ENCODE measurements at places on chromosomes 13 and 19.
A peak's percentile ranks its signal among the peaks of the same experiment; 100 is the strongest.

DNA sequence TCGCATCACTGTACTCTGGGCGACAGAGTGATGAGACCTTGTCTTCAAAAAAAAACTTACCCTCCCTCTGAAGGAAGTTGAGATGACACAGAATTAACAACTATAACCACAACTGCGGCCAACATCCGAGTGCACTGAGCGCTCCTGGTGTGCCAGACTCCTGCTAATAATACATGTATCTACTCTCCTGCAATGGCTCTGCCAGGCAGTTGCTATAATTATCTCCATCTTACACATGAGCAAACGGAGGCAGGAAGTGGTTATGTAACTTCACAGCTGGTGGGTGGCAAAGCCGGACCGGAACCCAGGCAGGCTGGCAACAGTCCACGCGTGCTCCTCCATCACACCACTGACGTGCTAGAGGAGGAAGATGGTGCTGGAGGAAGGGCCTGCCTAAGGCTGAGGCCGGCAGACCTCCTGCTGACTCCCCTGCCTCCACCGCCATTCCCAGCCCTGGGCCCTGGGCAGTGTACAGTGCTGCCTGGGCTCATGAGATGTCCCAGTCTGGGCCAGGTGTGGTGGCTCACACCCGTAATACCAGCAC lies 12.6 kb downstream of the XRCC1 start:
- peak; percentile 56 for DNase-seq

GRCh38 chr13:75327135-75327510 lies 154.8 kb downstream of the TBC1D4 start:
- no peak for DNase-seq

GRCh38 chr19:16380943-16381755 lies 56.5 kb downstream of the KLF2 start:
- DNase-seq, result no peak

GRCh38 chr19:40216013-40216776 lies 2.0 kb downstream of the TTC9B start:
- DNase-seq, result no peak

DNA sequence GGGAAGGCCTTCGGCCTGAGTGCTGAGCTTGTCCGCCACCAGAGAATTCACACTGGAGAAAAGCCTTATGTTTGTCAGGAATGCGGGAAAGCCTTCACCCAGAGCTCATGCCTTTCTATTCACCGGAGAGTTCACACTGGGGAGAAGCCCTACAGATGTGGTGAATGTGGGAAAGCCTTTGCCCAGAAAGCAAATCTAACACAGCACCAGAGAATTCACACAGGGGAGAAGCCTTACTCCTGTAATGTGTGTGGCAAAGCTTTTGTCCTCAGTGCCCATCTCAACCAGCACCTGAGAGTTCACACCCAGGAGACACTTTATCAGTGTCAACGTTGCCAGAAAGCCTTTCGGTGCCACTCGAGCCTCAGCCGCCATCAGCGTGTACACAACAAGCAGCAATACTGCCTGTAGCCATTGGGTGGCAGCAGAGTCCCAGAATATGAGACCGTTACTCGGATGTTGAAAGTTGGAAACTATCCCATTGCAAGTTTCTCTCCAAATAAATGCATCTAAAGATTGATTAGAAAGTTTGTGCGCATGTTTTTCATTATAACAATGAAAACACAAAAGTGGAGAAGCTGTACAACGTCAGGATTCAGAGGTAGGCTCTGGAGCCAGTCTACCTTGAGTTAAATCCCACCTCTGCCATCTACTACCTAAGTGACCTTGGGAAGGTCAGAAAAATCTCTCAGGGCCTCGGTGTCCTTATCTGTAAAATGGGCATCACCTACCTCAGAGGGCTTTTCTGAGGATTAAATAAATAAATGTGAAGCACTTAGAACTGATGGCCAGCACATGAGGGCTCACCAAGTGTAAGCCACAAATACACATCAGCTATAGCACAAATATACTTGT lies 21.1 kb downstream of the ZNF473 start:
- peak; percentile 70 for DNase-seq

DNA sequence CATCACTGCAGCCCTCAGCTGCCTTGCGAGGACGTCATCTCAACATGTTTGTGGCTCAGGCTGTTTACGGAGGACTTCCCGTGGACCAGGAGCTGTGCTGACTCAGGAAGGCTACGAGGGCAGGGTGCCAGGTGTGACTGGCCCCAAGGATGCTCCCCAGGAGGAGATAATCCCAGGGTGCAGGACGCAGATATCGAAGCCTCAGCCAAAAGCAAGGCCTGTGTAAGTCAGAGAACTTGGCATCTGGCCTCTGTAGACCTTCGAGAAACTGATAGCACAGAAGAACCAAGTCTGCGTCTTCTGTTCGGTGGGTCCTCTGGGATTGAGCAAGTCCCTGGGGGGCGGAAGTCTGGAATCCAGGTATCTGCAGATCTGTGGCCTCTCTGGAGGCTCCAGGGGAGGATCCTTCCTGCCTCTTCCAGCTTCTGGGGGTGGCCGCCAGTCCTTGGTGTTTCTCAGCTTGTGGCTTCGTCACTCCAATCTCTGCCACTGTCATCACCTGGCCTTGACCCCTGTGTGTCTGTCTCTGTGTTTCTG lies 2.6 kb upstream of the DOHH start:
- DNase-seq, result no peak

DNA sequence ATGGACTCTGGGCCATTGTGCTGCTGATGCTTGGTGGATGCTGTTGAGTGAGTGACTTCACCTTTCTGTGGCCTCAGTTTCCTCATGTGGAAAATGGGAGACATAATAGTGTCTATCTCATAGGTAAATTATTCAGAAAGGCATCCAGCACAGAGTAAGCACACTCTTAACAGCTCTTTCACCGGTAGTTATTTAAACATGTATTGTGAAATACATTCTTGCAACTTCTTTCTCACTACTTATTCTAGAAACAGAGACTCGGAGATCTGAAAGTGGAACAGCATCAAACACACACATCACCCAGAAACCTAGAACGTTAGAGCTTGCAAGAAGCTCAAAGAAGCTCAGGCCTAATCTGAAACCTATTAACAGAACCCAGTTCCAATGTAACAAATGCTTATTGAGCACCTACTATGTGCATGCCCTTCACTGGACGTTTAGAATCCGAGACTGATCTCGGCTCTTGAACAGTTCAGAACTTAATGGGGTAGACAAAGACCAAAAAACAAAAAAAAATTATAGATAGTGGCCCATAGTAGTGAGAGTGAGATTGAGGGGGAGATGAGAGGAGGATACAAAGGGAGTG lies 4.1 kb downstream of the ZSWIM9 start:
- no peak for DNase-seq

GRCh38 chr19:18204394-18205199 lies 755 bp upstream of the RAB3A start:
- no peak for DNase-seq

DNA sequence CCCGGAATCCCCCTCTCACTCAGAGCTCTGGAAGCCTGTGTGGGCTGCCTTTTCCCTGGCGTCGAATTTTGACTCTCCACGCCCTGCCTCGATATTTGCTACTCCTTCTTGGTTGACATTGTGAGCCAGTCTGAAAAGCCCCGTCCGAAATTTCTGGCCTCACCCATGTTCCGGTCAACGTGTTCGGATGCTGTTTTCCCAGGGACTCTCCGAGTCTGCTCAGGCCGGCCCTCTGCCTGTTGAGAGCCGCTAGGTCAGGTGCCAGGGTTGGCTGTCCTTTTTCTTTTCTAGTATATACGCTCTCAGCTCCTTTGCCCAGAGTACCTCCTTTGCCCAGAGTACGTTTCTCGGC lies 6.8 kb upstream of the DGKH start:
- peak; percentile 41 for DNase-seq

DNA sequence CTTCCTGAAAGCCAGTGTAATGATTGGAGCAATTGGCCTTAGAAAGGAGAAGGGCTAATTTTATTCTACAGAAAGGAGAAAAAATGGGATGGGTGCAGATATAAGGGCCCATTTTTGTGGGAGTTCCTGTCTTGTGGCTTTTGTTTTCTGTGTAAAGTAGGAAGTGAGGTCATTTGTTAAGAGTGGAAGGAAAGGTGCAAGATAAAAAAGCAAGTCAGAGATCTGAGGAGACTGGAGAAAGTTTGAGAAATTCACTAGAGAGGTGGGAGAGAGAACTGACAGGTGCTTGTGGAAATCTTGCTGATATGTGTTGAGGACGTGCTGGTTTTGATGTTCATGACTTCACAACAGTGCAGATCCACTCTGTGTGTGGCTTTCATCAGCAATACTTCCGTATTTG lies 349.4 kb downstream of the DLEU7 start:
- no peak for DNase-seq

- no peak for DNase-seq
Measured at GRCh38 chr19:4350726-4351125, 7.4 kb downstream of the MPND start.

DNA sequence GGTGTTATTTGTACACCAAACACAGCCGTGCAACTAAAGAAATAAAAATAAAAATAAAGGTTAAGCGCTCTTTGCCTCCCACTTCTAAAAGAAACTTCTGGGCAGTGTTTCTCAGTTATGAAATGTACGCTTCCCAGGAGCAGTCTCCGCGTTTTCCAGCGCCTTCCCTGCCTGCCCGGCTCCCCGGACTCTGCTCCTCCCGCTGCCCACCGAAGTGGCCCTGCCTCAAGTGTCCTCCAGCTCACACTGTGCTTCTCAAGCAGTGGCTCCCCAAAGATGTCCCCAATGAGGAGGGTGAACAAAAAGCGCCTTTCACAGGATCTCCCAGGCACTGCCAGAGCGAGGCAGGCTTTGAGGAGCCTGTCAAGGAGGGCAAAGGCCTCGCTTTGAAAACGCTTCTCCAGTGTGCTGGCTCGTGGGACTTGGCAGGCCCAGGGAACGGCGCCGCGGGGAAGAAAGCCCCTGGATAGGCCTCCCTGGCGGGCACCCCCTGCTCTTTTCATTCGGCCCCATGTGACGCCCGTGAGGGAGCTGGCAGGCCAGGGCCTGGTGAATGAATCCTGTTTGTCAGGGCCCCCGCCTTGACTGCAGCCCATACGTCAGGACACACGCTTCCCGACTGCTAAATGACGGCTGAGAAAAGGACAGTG lies 187.1 kb downstream of the FOXO1 start:
- DNase-seq, result peak; percentile 87

GRCh38 chr13:59280297-59280696 lies 883.4 kb downstream of the DIAPH3 start:
- no peak for DNase-seq

GRCh38 chr13:49454388-49455006 lies 10.4 kb downstream of the SETDB2 start:
- DNase-seq, result no peak

- no peak for DNase-seq
Measured at GRCh38 chr13:110826101-110826500, 88.8 kb downstream of the ANKRD10 start.

- no peak for DNase-seq
Measured at GRCh38 chr19:28309070-28309469, 903.9 kb downstream of the UQCRFS1 start.

- peak; percentile 14 for DNase-seq
Measured at GRCh38 chr19:11737964-11738745, 591 bp downstream of the ZNF823 start.

GRCh38 chr19:419721-420515 lies 11.0 kb upstream of the C2CD4C start:
- DNase-seq, result no peak

GRCh38 chr13:91142572-91142971 lies 204.9 kb upstream of the MIR17HG start:
- DNase-seq, result no peak

DNA sequence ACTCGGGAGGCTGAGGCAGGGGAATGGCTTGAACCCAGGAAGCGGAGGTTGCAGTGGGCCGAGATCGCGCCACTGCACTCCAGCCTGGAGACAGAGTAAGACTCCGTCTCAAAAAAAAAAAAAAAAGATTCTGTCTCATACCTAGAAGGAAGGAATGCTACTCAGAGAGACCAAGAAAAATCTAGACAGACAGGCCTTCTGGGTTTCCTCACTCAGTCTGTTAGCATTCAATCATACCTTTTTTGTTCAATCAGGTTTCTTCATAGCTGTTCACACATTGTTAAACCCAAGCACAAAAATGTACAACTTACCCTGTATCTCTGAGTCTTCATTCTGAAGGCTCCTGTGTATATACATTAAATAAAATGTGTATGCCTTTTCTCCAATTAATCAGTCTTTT lies 40.5 kb downstream of the ZNF823 start:
- DNase-seq, result no peak

- DNase-seq, result no peak
Measured at GRCh38 chr19:19562665-19563347, 24.7 kb downstream of the CILP2 start.

DNA sequence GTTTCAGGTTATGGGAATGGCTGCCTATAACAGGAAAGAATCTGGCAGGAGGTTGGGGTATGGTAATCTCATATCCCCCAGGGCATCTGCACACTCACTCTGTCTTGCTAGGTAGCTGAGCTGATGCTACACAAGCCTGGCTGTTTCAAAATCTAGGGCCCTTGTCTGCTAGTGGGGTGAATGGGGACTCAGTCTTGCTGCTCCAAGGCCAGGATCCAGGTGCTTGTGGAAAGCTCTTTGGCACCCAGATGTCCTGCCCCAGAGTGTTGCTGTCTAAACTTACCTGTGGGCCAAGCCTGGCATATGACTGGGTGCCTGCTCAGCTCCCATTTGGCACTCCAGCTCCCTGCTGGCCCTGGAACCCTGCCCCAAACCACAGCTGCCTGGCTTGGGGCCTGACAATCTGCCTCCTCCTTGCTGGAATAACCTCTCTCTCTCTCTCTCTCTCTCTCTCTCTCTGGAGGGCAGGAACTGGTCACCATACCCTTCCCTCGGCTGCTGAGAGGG lies 158.1 kb upstream of the TSC22D1 start:
- no peak for DNase-seq

Measured in globus pallidus (tissue), 1 donor.